ENCODE measurements at places on chromosomes 2 and 18.

GRCh38 chr2:211347328-211347727 lies 790.9 kb downstream of the CPS1 start:
- no peak for DNase-seq

GRCh38 chr18:32373995-32374394 lies 96.7 kb downstream of the GAREM1 start:
- no peak for DNase-seq

GRCh38 chr2:65498396-65498795 lies 66.0 kb upstream of the SPRED2 start:
- no peak for DNase-seq

DNA sequence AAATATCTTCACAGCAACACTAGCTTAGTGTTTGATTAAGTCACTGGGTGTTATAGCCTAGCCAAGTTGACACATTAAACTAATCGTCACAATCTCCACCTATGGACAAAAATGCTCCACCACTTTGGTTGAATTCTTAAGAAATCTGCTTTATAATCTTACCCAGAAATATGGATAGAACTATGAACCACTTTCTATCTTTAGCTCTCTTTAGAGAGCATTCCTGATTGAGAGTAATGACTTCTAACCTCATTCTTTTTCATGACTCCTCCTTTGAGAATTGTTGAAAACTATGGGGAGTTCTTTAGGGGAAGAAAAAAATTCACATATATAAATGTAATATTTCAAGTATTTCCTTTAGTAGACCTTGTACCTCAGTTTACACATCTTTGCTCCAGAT lies 1282.2 kb upstream of the ZEB2 start:
- DNase-seq = no peak

- DNase-seq = no peak
These were observed 81.9 kb downstream of the TGOLN2 start for GRCh38 chr2:85245891-85246290.
